ENCODE measurements at places on chromosomes 6 and 20. TPM values are rescaled to one million over a fixed set of nuclear protein-coding genes. Genes with fewer than 3 reads are reported as not detected.

COL19A1 gene
- 3.1 TPM for polyA plus RNA-seq

GRCh38 chr20:8361006-8361652, 229.1 kb downstream of the PLCB1 start:
- DNase-seq, result no peak

- DNase-seq, result no peak
These were observed 70.2 kb upstream of the SLC22A1 start for GRCh38 chr6:160051390-160051789.

SCAND1 gene
- polyA plus RNA-seq, result 27.8 TPM

DNA sequence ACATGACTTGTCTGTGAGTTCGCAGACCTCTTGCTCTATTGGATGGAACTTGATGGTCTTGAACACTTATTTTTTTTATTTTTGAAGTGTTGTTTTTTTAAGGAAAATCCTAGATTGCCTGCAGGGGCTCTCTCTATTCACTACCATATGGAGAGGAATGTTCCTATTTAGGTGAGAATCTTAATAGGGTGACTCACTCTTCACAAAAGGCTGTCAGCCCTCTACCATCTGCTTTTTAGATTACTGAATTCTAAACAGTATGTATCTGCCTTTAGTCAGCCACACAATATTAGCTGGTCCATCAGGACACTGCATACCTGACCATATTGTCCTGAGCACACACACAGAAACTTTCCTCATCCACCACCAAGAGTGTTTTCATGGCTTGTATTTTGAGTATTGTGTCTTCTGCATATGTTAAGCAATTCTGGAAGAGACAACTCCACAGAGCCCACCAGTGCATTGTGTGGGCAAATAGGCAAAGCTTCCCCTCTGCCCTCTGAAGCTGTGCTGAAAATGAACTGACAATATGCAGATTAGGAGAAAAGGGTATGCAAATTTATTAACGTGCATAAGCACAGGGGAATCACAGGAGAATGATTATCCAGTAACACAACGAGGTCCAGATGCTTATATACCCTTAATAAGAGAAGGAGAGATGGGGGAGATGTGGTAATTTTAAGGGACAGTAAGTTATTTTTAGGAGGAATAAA, 6.6 kb upstream of the BTBD9 start:
- no peak for DNase-seq

XKR7 gene
- 0.24 TPM for polyA plus RNA-seq

DNA sequence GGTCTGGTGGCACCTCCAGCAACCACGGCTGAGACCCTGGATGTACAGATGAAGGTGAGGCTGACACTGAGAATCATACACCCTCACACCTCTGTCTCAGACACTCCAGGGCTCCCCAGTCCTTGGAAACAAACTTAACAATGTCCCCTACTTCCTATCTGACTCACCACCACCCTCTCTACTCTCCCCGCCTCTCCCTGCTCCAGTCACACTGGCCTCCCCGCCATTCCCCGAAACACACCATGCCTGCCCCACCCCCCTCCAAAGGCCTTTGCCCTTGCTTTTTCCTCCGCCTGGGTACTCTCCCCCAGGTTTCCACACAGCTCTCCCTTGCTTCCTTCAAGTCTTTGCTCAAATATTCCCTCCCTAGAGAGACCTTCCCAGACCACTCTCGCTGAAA, 16.3 kb downstream of the BPI start:
- DNase-seq, result no peak

DNA sequence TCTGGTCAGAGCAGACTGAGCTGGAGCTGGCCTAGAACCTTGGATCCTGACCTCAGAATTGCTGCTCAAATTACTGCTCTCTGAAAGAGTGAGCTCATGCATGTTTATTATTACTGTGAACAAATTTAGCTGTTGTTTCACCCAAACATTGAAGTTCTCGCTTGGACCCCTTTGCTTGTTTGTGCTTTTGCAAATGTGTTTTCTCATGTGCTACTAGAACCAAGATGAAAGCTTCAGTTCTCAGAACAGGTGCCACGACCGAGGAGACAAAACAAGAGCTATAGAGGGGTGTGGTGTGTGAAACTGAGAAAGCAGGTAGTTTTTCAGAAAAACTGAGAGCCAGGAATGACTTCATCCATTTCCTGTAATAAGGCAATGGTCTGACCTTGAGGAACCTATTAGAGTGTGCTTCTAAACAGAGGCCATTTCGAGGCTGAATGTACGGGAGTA, 50.0 kb upstream of the ESR1 start:
- DNase-seq, result no peak

METTL24 gene
- 14.4 TPM for polyA plus RNA-seq

DNA sequence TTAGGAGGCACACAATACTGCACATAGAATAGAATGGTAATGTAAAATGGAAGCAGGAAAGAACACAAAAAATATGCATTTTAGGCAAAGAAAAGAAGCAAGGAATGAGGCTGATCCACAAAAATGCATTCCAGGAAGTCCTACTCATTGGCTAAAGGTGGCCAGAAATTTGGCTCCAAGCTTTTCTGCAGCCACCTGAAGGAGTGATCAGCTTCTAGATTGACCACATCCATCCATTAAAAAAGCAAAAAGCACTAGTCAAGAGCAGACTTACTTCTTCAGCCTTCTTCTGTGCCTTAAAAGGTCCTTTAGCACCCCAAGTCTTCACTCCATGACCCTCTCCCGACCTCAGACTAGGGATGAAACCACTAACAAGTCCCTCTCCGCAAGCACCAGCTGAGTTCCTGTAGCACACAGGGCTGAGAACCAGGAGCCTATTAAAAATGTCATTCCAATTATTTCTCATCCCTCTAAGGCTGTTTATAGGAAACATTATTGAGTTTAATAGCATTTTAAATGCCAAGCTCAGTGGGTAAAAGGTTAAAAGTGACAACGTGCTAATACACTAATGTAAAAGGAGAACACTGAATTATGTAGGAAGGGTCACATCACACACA, 36.5 kb downstream of the TRAM2 start:
- DNase-seq, result no peak

DNA sequence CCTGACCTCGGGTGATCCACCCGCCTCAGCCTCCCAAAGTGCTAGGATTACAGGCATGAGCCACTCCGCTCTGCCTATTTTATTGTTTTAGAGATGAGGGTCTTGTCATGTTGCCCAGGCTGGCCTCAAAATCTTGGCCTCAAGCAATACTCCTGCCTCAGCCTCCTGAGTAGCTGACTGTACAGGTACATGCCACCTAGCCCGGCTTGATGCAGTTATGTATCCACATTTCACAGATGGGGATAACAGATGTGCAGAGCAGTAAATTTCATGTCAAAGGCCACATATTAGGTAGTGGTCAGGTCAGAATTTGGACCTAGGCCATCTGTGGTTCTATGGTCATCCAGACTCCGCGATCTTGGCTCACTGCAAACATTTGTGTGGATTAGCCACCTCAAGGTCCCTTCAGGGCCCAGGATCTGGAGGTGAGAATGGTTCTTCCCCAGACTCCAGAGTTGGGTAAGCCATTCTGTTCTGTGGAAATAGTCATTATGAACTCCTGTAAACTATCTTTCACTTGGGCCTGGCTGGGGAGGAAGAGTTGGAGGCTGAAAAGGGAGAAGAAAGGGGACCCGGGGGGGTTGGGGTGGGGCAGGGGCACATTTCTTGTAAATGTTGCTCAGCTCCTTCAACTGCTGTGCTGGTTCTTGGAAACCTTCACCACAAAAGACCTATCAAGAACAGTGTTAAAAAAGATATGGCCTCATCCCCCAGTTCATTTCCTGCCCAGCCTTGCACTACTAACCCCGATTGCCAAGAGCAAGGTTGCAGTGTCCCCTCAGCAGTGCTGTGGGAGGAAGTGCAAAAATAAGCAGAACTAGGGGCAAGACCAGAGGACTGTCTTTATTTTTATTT, 13.0 kb downstream of the PIM1 start:
- no peak for DNase-seq

CST4 gene
- not detected for polyA plus RNA-seq

DNA sequence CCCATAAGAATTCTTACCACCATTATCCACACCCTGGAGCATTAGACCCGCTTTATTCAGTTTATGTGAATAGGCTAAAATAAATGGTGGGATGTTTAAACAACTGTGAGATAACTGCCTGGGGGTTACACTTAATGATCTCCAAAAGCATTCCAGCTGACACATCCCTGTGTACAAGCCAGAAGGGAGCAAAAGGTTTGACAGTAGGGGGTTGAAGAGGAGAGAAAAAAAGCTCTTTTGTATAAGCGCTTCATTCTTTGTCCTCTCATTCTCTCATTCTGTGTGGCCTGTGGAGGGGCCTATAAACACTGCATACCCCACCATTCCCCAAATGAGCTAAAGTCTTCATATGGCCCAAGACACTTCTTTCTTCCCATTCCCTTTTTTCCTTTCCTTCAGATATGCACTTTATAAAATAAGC, 30.8 kb upstream of the COL21A1 start:
- DNase-seq, result no peak

GRCh38 chr20:17613328-17614175, 43.7 kb downstream of the DSTN start:
- DNase-seq, result no peak

GRCh38 chr20:46946796-46947195, 52.2 kb downstream of the EYA2 start:
- DNase-seq, result no peak

DNA sequence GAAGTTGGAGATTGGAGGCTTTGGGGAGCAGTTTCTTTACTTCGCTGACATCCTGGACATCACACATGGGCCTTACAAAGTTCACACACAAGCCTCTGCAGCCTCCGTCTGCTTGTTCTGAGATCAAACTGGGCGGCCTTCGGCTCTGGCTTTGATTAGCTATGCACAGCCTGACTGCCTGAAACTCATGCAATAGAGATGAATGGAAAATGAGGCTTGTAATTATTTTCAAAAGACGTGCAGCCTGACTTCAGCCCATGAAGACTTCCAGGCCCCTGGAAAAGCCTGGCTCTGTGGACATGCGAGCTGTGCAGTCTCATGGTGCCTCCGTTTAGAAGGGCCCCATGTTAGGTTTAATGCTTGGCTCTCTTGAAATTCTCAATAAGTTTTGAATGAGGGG, 480.5 kb upstream of the SULF2 start:
- DNase-seq, result no peak

Measured in right renal cortex interstitium (tissue), 3 donors.